ENCODE measurements at places on chromosomes 6 and 20. TPM values are rescaled to one million over a fixed set of nuclear protein-coding genes. Genes with fewer than 3 reads are reported as not detected.

Gene OPRL1
- 0.63 TPM for total RNA-seq

Gene RAET1E
- total RNA-seq: 0.63 TPM

Gene C6orf15
- total RNA-seq: not detected

Gene GGTLC1
- not detected for total RNA-seq

Gene HLA-DQA1
- total RNA-seq: not detected

Gene XKR7
- not detected for total RNA-seq
